Cerebellar nuclear complex (tissue), 1 donor: ENCODE measurements at places on chromosomes 6 and 20.

DNA sequence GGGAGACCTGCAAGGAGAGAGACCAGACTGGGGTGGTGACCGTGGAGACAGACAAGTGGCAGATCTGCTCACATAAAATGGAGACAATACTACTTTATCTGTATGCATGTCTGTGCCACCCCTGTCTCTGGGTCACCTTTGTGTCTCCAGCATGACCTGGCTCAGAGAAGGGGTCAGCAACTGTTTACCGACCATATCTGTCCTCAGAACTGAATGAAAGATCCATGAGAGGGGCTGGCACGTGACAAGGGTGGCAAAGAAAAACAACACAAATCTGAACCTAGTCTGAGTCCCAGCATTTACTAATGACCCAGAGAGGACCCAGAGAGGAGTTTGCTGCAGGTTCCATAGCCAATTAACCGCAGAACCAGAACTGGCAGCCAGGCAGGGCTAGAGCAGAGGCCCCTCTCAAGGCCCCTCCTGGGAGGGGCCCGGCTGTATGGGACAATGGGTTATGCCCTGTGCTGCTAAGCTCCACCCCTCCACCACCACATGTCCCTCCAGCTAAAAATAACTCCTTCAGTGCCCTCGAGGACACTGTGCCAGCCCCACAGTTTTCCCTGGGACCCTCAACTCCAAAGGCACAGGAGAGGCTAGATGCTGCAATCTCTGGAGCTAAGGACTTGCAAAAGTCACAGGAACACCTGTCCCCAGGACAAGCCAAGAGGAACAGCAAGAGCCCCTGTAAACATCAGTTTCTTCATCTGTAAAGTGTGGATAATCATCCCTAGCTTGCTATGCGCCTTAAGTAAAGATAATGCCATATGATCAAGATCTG lies 2.2 kb downstream of the AHCY start:
- DNase-seq: no peak

DNA sequence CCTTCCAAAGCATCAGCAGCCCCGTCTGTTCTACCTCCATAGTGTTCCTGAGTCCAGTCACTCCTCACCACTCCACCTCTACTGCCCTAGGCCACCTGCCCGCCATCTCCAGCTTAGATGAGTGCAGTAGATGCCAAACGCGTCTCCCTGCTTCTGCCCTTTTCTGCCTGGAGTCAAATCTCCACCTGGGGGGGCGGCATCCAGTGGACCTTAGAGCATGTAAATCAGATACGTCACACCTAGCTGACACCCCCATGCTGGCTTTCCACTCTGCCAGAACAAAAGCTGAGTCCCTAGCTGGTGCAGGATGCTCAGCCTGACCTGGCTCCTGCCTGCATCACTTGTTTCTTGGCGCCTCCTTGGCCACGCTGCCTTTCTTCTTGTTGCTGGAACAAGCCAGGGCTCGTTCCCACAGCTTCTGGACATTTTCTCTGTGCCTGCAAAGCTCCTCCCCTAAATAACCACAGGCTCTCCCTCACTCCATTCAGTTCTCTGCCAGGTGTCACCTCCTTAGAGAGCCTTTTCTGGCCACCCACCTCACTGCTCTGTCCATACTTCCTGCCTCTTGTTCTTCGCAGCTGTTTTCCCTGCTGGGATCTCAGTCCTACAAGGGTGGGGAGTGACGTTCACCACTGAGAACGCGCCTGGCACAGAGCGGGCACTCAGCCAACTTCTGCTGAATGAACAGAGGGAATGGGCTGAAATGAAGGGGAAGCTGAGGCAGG lies 5.8 kb downstream of the DDR1 start:
- DNase-seq: no peak

- no peak for DNase-seq
These were observed 259.2 kb downstream of the ADGB start for GRCh38 chr6:146857980-146858347.

DNA sequence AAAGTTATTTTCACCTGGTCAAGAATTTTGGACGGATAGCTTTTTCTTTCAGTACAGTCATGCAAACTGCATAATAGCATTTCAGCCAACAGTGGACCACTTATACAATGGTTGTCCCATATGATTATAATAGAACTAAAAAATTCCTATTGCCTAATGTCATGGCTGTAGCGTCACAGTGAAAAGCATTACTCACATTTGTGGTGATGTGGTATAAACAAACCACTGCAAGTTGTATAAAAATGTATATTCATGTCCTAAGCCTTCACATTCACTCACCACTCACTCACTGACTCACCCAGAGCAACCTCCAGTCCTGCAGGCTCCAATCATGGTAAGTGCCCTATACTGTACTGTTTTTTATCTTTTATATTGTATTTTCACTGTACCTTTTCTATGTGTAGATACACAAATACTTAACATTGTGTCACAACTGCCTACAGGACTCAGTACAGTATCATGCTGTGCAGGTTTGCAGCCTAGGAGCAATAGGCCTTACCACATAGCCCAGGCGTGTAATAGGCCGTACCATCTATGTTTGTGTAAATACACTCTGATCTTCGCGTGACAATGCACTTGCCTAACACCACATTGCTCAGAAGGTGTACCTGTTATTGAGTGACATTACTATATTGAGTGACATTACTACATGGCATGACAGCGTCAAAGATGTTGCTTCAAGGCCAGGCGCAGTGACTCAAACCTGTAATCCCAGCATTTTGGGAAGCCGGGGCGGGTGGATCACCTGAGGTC lies 17.9 kb downstream of the ABHD12 start:
- no peak for DNase-seq

DNA sequence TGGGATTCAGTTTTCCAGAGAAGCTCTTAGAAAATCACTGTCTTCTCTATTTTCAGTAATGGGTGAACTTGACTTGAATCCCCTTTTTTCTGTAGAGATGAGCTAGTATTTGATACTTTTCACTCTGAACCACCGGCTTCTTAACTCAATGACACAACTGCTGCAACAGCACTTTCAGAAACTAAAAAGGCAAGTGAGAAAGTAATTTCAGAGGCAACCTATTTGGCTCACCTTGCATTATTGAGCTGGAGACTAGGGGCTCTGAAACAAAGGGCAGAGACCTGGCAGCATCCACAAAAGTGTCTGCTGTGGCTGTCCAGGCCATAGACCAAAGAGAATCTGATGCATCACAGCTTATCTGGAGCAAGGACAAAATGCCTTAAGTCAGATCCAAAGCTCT lies 289.8 kb upstream of the IRAK1BP1 start:
- DNase-seq: no peak
